IPS DF 6.9 (cell line): ENCODE measurements at places on chromosomes 11 and 22.

DNA sequence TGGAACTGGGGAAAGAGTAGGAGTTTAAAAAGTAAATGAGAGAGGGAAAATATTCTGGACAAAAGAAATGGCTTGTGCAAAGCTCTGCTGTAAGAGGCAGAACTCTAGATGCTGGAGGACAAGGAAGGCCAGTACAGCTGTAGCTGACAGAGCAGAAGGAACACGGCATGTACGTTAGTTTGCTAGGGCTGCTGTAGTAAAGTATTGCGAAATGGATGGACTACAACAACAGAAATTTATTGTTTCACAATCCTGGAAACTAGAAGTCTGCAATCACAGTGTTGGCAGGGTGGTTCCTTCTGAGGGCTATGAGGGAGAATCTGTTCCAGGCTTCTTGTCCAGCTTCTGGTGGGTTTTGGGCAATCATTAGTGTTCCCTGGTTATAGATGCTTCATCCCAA is 454.4 kb downstream of the NTM start:
- no peak for DNase-seq

GRCh38 chr11:69339983-69340565 is 46.1 kb downstream of the MYEOV start:
- DNase-seq: no peak

DNA sequence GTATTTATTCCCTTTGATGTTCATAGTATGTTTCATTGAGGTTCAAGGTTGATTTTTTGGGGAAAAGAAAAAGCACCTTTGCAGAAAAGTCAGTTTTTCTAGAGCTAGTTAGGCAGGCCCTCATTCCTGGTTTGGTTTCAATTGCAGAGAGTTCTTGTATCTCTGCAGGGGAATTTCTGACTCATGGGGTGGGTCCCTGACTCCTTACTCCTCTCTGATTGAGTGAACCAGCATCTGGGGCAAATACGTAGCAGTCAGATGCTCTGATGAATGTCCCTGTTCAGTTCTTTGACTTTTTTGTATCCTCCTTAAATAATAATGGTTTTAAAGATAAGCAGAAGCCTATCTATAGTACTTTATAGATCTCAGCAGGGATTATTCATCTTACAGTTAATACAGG is 7.7 kb upstream of the NCR3LG1 start:
- no peak for DNase-seq

GRCh38 chr11:117220568-117220967 is 11.3 kb downstream of the PCSK7 start:
- DNase-seq: no peak

DNA sequence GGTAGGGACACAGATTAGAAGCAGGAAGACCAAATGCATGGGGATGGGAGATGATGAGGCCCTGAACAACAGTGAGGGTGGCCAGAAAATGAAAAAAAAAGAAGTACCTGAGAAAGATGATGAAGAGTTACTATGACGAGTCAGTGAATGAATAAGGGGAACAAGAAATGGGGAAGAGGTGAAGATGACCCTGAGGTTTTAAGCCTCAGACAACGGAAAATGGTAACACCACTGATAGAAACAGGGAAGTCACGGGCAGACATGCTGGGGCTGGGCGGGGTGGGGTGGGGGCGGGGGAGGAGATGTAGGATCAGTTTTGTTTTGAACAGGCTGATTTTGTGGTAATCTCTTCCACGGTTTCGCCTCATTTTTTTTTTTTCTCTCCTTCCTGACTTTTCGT is 205.1 kb upstream of the CADM1 start:
- no peak for DNase-seq

GRCh38 chr11:118530683-118531596 is at the start of gene TMEM25:
TMEM25 (plus strand) TSS chr11:118531192; CDS start chr11:118531802, 610 bp downstream.
- no peak for DNase-seq

- DNase-seq: peak; percentile 55
Measured at GRCh38 chr11:127843483-127844396, 743.6 kb downstream of the ETS1 start.

- no peak for DNase-seq
Measured at GRCh38 chr11:122145715-122146274, 29.8 kb upstream of the BLID start.

DNA sequence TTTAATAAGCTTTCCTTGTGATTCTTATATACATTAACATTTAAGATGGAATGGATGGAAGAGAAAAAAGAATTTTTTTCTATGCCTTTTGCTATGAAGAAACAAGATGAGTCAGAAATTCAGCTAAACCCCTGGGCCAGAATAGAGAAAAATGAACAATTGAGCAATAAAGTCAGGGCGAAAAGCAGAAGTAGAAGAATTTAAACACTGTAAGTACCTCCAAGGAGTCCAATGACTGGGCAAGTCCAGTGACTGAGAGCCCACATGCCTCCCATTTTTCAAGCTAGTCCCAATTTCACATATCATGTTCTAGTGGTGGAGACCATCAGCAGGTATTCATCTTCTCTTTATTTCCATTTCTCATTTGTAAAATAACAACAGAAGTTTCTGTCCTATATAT is 18.6 kb upstream of the APLP2 start:
- DNase-seq: no peak

GRCh38 chr22:39717099-39717498 is 146.5 kb downstream of the CACNA1I start:
- no peak for DNase-seq

GRCh38 chr11:46338988-46339666 is 8.1 kb upstream of the DGKZ start:
- peak; percentile 91 for DNase-seq

DNA sequence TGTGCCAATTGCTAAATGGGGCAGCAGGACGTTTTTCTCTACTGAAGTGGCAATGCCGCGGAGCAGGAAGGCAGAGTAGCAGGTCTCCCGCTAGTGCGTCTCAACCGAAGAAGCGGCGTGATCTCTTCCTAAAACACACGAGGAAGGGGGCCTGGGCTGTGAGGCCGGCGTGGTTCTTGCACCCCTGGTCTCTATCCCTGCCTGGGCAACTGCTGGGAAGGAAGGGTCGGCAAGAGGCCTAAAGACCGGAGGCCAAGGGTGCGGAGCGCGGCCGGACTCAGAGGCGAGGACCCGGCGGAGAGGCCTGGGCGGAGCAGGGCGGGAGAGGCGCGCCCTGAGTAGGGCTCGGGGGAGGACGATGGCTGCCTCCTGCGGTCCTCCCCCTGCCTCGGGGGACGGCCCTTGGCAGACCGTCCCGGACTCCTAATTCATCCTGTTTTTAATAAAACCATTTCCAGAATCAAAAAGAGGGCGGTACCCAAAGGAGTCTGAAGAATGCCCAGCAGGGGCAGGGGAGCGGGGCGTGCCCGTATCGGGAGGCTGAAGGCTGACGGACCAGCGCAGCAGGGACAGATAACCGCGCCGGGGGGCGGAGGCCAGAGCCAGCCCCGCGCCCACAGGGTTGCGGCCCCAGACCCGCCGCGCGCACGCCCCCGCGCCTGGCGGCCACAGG is 572 bp upstream of the APLP2 start:
- DNase-seq: no peak

- DNase-seq: no peak
Measured at GRCh38 chr11:16793009-16793408, 54.6 kb downstream of the C11orf58 start.

GRCh38 chr11:119566319-119566718 is 143.3 kb upstream of the THY1 start:
- no peak for DNase-seq

GRCh38 chr11:28657378-28658030 is 549.3 kb downstream of the METTL15 start:
- DNase-seq: no peak

GRCh38 chr11:129611661-129612446 is 203.8 kb upstream of the TMEM45B start:
- DNase-seq: no peak

GRCh38 chr11:5196731-5197130 is 3.8 kb downstream of the OR51V1 start:
- no peak for DNase-seq

DNA sequence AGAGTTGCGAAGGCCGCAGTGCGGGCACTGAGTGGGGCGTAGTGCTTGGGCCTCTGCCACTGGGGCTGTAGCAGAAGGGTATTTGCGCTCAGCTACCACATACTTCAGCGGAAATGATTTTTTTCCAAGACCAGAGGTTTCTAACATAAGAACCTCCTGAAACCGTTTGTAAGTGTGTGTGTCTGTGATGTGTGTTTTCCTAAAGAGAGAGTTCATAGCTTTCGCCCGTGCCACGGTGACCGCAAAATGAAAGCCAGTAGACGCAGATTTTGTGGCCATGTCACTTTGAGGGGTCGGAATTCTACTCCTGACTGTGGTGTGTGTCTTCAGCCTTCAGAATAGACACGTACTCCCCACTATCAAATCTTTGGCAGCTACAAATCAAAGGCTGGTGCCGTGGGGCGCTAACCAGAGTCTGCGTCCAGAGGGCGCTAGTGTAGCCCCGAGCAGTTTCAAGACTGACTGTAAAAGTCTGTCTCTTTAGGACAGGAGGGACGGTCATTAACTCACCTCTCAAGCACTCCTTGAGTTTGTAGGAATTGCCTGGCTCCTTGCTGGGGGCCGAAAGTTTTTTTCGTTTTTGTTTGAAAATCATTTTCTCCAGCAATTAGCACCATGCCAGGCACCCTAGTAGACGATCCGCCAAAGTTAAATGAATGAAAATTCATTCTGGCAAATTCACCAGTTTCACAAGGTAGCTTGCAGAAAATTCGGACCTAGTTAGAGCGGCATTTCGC is 2.5 kb upstream of the CALCA start:
- no peak for DNase-seq

GRCh38 chr22:21707677-21708076 is 27.9 kb downstream of the YPEL1 start:
- DNase-seq: no peak

GRCh38 chr11:34380696-34381095 is 22.9 kb upstream of the ABTB2 start:
- no peak for DNase-seq

DNA sequence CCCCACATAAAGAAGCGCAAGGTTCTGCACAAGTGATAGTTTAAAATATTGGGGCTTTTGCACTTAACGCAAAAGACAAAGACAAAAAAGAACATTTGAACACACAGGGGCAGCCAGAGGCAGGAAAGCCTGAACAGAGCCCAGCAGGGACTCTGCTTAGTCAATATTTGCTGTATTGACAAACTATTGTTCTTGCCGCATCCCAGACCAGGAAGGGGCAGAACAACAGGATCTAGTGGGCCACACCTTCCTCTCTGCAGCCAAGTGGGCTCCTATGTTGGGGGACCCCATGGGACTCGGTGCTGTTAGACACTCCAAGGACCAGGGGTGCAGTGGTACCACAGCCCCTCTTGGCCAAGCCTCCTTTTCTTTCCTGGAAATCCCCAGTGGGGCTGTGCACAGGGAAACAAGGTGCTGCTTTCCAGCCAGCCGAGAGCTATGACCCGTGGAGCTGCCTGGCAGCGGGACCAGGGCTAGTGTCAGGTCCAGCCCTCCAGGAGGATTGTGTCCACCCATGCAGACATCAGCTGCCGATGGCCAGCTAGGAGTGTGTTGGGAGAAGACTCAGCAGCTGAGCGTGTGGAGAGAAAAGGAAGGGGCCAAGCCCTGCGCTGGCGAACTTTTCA is 43.3 kb upstream of the ANO1 start:
- no peak for DNase-seq

DNA sequence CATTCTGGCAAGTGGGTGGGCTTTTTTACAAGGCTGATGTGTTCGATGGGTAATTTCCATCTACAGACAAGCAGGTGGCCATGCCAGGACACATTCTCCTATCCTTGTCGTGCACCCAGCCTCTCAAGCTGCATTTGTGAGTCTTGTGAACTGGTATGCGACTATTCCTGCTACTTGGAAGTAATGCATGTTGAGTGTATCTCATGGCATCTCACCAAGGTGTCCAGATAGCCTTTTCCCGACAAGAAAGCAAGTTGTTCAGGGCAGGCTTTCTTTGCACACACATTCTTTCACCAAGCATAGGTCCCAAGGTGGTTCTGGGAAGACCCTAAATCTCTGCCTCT is 18.8 kb upstream of the SYT13 start:
- DNase-seq: no peak

DNA sequence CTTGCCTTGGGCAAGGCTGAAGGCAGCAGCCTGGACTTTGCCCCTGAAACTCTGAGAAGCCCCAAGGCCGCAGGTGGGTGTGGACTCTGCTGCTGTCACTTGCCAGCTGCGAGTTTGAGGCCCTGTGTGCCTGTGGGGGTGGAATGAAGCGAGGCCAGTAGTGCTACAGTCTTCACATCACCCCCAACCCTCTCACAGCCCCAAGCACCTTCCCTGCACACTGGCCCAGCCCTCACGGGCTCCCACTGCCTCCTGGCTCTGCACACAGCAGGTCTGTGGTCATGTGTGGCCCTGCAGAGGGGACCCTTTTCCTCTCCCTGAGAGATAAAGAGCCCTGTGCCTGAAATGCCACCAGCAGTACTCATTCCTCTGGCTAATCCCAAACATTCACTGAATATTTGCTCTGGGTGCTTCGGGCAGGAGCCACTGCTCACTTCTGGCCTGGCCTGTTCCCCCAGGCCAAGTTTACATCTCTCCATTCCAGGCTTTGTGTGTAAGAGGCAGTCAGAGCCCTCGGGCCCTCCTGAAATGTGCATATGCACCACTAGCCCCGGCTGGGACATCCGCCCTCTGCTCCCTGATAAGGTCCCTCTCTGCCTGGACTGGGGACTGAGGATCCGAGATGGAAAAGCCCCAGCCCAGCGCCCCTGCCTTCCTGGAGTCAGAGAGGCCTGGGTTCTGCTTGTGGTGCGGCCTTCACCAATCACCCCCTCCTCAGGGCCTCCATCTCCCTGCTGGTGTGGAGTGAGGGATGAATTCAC is 17.7 kb downstream of the MGAT3 start:
- no peak for DNase-seq

GRCh38 chr11:60970890-60971289 is 590 bp upstream of the CD6 start:
- no peak for DNase-seq

- DNase-seq: no peak
Measured at GRCh38 chr11:66410191-66410590, 10.6 kb upstream of the NPAS4 start.

GRCh38 chr11:66277471-66278362 is at the start of gene CNIH2:
CNIH2 (plus strand) TSS chr11:66278175; CDS start chr11:66278457, 282 bp downstream.
- DNase-seq: no peak

DNA sequence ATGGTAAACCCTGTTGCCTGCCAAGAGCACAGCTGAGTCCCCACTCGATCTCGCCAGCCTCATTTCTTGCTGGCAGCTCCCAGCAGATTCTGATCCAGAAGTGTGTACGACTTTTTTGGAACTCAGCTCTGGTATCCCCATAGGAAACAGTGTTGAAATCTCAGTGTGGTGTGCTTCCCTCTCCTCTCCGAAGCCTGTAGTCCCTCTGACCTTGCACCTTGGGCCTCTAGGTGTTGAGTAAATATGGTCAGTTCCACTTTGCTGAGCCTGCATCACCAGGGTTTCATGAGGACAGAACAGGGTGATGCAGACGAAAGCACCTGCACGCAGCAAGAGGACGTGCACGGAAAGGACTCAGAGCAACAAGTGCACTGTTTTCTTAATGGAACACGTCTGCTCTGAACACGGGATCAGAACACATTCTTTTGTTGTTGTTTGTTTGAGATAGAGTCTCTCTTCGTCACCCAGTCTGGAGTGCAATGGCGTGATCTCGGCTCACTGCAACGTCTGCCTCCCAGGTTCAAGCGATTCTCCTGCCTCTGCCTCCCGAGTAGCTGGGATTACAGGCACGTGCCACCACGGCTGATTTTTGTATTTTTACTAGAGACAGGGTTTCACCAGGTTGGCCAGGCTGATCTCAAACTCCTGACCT is 3.8 kb upstream of the CPT1A start:
- no peak for DNase-seq
